ENCODE measurements at places on chromosomes 1 and 21. TPM values are rescaled to one million over a fixed set of nuclear protein-coding genes. Genes with fewer than 3 reads are reported as not detected.

The CLCA1 gene
- 0.14 TPM for total RNA-seq

The C1orf87 gene
- not detected for total RNA-seq

The HAO2 gene
- total RNA-seq, result not detected

The RAB3B gene
- total RNA-seq, result 6.7 TPM

The SAMD11 gene
- total RNA-seq, result 1.3 TPM

The PAQR6 gene
- 0.71 TPM for total RNA-seq

The AUNIP gene
- 6.5 TPM for total RNA-seq

The S100A3 gene
- 9.0 TPM for total RNA-seq

The LCE2B gene
- total RNA-seq, result not detected

The DCST2 gene
- total RNA-seq, result not detected

The FOXJ3 gene
- total RNA-seq, result 14.4 TPM

The CELA3B gene
- total RNA-seq, result not detected

The FAM167B gene
- total RNA-seq, result not detected

The SLC16A4 gene
- 2.8 TPM for total RNA-seq

The TMEM54 gene
- 308 TPM for total RNA-seq

The ATF3 gene
- total RNA-seq, result 1.7 TPM

The JAM2 gene
- total RNA-seq, result 0.07 TPM

The MMP23B gene
- total RNA-seq, result 0.79 TPM

The NCAM2 gene
- not detected for total RNA-seq

The FYB2 gene
- not detected for total RNA-seq

The CHML gene
- 7.1 TPM for total RNA-seq

Measured in airway epithelial cell (primary cell).